IMR-90 (cell line): ENCODE measurements at places on chromosomes 2 and 18. TPM values are rescaled to one million over a fixed set of nuclear protein-coding genes. Genes with fewer than 3 reads are reported as not detected.

Gene SATB2
- 6.2 and 7.4 TPM in 2 replicates for polyA plus RNA-seq

Gene TMEM247
- not detected in 2 replicates for polyA plus RNA-seq

Gene IL1F10
- polyA plus RNA-seq, result not detected in 2 replicates

Gene SCN9A
- polyA plus RNA-seq, result 33.7 and 40.1 TPM in 2 replicates

Gene ERMN
- polyA plus RNA-seq, result not detected in 2 replicates

Gene MAPK4
- not detected in 2 replicates for polyA plus RNA-seq

Gene ALPI
- polyA plus RNA-seq, result not detected in 2 replicates

Gene WDSUB1
- 3.9 and 4.8 TPM in 2 replicates for polyA plus RNA-seq

Gene ACVR1C
- 0.01 and 0.07 TPM in 2 replicates for polyA plus RNA-seq

Gene CNGA3
- polyA plus RNA-seq, result not detected in 2 replicates

Gene DARS1
- 43.5 and 56.5 TPM in 2 replicates for polyA plus RNA-seq

Gene FSHR
- polyA plus RNA-seq, result not detected in 2 replicates

Gene RND3
- polyA plus RNA-seq, result 111 and 136 TPM in 2 replicates

Gene KCTD1
- 5.8 and 7.3 TPM in 2 replicates for polyA plus RNA-seq

Gene COLEC12
- 0.83 and 1.0 TPM in 2 replicates for polyA plus RNA-seq

Gene ACADL
- polyA plus RNA-seq, result not detected in 2 replicates

Gene PROKR1
- not detected in 2 replicates for polyA plus RNA-seq

Gene CNDP1
- polyA plus RNA-seq, result not detected in 2 replicates

Gene GPR45
- not detected in 2 replicates for polyA plus RNA-seq

Gene RBM45
- 8.6 and 10.3 TPM in 2 replicates for polyA plus RNA-seq

Gene HOXD8
- not detected in 2 replicates for polyA plus RNA-seq

Gene GALNT13
- 0.03 TPM in 1 of 2 replicates, not detected in the other for polyA plus RNA-seq

Gene TUBB8B
- not detected in 2 replicates for polyA plus RNA-seq

Gene PSD4
- polyA plus RNA-seq, result 0.55 and 0.70 TPM in 2 replicates

Gene CGREF1
- 1.3 TPM in 2 replicates for polyA plus RNA-seq

Gene KCNG3
- not detected in 2 replicates for polyA plus RNA-seq

Gene INHA
- polyA plus RNA-seq, result 0.80 and 0.96 TPM in 2 replicates

Gene HAUS1
- 33.4 and 55.0 TPM in 2 replicates for polyA plus RNA-seq

Gene COBLL1
- polyA plus RNA-seq, result 0.79 and 1.2 TPM in 2 replicates

Gene CFC1
- polyA plus RNA-seq, result not detected in 2 replicates

Gene UGT1A10
- not detected in 2 replicates for polyA plus RNA-seq

Gene ANKRD30BL
- not detected in 2 replicates for polyA plus RNA-seq

Gene ARHGAP15
- polyA plus RNA-seq, result not detected in 2 replicates

Gene APLF
- 1.2 and 1.5 TPM in 2 replicates for polyA plus RNA-seq

Gene PRKAG3
- polyA plus RNA-seq, result not detected in 2 replicates

Gene PLA2R1
- polyA plus RNA-seq, result 0.24 and 0.43 TPM in 2 replicates

Gene ZNF24
- polyA plus RNA-seq, result 5.6 and 7.6 TPM in 2 replicates

Gene NOSTRIN
- 0.15 TPM in 1 of 2 replicates, not detected in the other for polyA plus RNA-seq
